ENCODE measurements at places on chromosomes 6 and 20.

DNA sequence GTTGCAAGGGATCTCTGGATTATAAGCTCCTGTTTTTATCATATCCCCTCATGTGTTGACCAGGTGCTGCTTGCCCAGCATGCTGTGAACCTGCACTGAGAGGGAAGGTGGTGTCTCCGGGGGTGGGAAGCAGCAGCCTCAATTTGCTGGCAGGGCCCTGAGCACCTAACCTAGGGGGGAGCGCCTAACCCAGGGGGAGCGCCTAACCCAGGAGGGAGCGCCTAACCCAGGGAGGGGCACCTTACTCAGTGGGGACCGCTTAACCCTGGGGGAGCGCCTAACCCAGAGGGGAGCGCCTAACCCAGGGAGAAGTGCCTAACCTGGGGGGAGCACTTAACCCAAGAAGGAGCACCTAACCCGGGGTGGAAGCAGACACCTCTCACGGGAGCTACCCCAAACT is 83.3 kb upstream of the QKI start:
- no peak for DNase-seq

GRCh38 chr6:132798869-132799538 is 567 bp upstream of the SLC18B1 start:
- DNase-seq, result peak; percentile 79

DNA sequence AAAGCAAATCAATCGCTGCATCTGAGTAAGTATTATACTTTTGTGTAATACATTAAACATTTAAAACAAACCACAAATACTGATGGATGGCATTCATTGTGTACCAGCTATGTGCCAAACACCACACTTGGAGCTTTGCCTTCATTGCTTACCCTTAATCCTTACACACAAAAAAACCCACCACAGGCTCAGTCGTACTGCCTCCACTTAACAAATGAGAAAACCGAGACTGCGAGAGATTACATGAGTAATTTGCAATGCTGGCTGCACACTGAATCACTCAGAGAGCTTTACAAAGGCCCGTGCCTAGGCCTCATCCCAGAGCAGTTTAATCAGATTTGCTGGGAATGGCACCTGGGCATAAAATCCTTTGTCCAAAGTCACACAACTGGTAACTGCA is 130.5 kb downstream of the EDN1 start:
- DNase-seq, result no peak

GRCh38 chr20:15760001-15760621 is 813.1 kb downstream of the KIF16B start:
- DNase-seq, result no peak

DNA sequence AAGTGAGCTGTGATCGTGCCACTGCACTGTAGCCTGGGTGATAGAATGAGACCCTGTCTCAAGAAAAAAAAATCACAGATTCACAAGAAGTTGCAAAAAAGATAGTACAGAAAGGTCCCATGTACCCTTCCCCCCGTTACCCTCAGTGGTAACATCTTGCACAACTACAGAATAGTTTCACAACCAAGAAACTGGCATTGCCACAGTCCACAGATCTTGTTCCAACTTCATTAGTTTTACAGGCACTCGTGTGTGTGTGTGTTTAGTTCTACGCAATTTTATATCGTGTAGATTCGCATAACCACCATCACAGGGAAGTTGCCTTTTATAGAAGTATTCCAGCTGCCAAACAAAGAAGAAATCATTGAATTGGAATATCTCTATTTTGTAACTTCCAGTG is 19.1 kb downstream of the SPATA2 start:
- DNase-seq, result no peak

DNA sequence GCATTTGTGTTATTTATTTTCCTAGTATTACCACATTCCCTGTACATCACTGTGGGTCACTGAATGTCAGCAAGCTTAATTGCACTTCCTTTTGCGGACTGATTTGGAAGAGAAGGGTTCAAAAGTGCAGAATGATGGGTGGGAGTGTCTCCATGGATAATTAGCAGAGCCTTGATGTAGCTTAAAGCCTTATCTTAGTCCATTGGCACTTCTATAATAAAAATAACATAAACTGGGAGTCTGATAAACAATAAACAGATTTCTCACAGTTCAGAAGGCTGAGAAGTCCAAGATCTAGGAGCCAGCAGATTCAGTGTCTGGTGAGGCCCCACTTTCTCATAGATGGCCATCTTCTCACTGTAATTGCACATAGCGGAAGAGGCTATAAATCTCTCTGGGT is 501.1 kb upstream of the POU3F2 start:
- DNase-seq, result no peak

- DNase-seq, result no peak
Measured at GRCh38 chr6:164477101-164477500, 832.3 kb downstream of the C6orf118 start.

- peak; percentile 63 for DNase-seq
Measured at GRCh38 chr6:106511288-106512047, 117.8 kb downstream of the RTN4IP1 start.
